IMR-90 (cell line): ENCODE measurements at places on chromosomes 13 and 19. TPM values are rescaled to one million over a fixed set of nuclear protein-coding genes. Genes with fewer than 3 reads are reported as not detected.

DNA sequence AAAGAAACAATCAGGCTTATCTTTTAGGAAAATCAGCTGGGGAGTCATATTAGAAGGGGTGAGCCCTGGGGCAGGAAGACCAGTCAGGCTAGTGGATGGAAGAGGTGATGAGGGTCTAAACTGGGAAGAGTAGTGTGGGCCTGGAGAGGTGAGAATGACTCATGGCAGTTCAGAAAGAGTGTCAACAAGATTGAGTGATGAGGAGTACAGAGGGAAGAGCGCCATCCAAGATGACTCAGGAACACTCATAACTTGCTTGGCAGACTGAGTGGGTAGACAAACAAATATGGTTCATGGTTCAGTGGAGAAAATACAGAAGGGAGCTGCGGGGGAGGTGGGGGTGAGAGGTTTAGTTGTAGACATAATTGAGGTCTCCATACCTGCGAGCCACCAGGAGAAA, 17.3 kb upstream of the CLDN10 start:
- H3K27me3 ChIP-seq = peaks cover 12% of the 10 kb centered on the region
- no peak overlapping the region for H3K27ac ChIP-seq
- peaks cover 3% of the 10 kb centered on the region for H3K4me1 ChIP-seq
- H3K4me3 ChIP-seq = no peak overlapping the region
- no peaks in the 10 kb centered on the region for H3K36me3 ChIP-seq
- peak; percentile 73 for DNase-seq

- no peak overlapping the region for H3K27ac ChIP-seq
- H3K4me3 ChIP-seq = no peak overlapping the region
- DNase-seq = no peak
- H3K36me3 ChIP-seq = no peaks in the 10 kb centered on the region
- peaks cover 31% of the 10 kb centered on the region for H3K27me3 ChIP-seq
- no peaks in the 10 kb centered on the region; the same call in 1 of the 2 replicates for H3K4me1 ChIP-seq
These were observed 4.4 kb downstream of the CILP2 start for GRCh38 chr19:19542507-19542906.

DNA sequence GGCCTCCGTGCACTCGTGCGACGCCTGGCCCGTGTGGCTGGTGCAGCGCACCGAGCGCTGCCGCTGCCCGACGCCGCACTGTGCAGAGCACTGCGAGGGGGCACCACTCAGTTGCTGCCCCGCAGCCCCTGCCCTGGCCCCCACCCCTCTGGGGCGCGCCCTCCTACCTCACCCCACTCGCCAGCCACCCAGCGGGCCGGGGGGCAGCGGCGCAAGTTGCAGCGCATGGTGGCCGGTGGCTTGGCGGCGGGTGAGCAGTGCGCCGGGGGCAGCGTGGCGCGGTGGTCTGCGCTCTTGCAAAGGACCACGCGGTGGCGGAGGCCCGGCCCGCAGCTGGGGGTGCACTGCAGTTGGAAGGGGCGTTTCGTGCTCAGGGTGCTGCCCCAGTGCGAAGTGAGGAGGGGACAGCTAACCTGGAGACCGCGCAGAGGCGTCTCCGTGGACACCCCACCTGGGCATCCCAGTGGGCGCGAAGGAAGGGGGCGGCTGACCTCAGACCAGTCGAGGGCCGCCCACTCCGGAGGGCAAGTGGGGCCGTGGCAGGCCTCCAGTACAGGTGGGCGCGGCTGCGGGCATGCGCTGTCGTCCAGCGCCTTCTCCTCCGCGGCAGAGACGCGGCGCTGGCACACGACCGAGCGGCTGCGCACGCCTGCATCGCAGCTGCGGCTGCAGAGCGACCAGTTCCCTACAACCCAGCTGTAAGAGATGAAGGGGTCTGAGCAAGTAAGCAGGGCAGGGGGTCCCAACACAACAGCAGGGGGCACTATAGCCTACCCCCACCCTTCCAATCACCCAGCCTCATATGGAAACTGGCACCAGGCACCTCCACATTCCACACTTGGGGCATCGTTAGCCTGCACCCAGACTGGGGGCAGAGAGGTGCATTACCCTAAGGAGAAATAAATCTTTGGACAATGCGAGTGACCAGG, 8.0 kb upstream of the MYO1F start:
- H3K4me1 ChIP-seq = no peaks in the 10 kb centered on the region; the same call in 1 of the 2 replicates
- DNase-seq = no peak
- no peak overlapping the region for H3K27ac ChIP-seq
- no peaks in the 10 kb centered on the region for H3K27me3 ChIP-seq
- peaks cover 7% of the 10 kb centered on the region; the same call in 1 of the 2 replicates for H3K36me3 ChIP-seq

GRCh38 chr19:18910801-18911436, 8.3 kb downstream of the COPE start:
- H3K27me3 ChIP-seq = no peaks in the 10 kb centered on the region
- no peak overlapping the region for H3K4me3 ChIP-seq
- H3K36me3 ChIP-seq = peaks cover 66% of the 10 kb centered on the region
- no peak for DNase-seq
- no peaks in the 10 kb centered on the region for H3K4me1 ChIP-seq

DNA sequence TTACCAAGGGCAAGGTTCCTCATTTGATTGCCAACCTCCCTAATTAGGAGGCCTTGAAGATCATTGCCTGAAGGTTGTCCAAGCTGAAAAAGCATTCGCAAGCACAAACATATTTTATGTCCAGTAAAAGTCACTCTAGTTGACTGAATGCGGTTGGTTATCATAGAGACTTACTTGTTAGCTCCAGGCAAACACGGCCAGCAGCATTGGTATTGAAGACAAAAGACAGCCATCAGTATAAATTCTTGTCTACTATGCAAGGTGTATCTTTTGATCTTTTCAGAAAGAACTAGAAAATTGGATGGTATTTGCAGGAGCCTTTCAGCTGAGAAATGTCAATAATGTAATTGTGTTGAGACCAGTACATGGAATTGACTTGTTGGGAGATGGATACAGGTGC, 129.9 kb downstream of the GPC6 start:
- no peak overlapping the region for H3K4me3 ChIP-seq
- H3K36me3 ChIP-seq = no peaks in the 10 kb centered on the region
- H3K4me1 ChIP-seq = no peaks in the 10 kb centered on the region
- H3K27ac ChIP-seq = no peak overlapping the region
- DNase-seq = no peak

GRCh38 chr19:19649580-19649995, 6.1 kb upstream of the GMIP start:
- H3K4me3 ChIP-seq = no peak overlapping the region
- no peaks in the 10 kb centered on the region for H3K27me3 ChIP-seq
- H3K27ac ChIP-seq = no peak overlapping the region
- peaks cover 75% of the 10 kb centered on the region for H3K36me3 ChIP-seq
- no peak for DNase-seq

- no peak overlapping the region; the same call in 1 of the 2 replicates for H3K27ac ChIP-seq
- no peaks in the 10 kb centered on the region for H3K27me3 ChIP-seq
- DNase-seq = peak; percentile 49
- H3K4me1 ChIP-seq = peaks cover 4% of the 10 kb centered on the region
- no peaks in the 10 kb centered on the region for H3K36me3 ChIP-seq
These were observed 194.1 kb downstream of the USP12 start for GRCh38 chr13:26977541-26977940.

CGB8 gene
- not detected in 2 replicates for total RNA-seq

DIAPH3 gene
- 9.3 and 16.1 TPM in 2 replicates for total RNA-seq

TNFRSF19 gene
- 18.6 and 21.9 TPM in 2 replicates for total RNA-seq

TNNT1 gene
- total RNA-seq = 1.3 and 3.1 TPM in 2 replicates

TNFSF13B gene
- 0.54 and 0.56 TPM in 2 replicates for total RNA-seq

KLHL1 gene
- total RNA-seq = not detected in 2 replicates
